Retinal pigment epithelial cell (primary cell): ENCODE measurements at places on chromosomes 5 and 9.

GRCh38 chr9:108244686-108245085 is 611.1 kb downstream of the ACTL7B start:
- no peak for DNase-seq

DNA sequence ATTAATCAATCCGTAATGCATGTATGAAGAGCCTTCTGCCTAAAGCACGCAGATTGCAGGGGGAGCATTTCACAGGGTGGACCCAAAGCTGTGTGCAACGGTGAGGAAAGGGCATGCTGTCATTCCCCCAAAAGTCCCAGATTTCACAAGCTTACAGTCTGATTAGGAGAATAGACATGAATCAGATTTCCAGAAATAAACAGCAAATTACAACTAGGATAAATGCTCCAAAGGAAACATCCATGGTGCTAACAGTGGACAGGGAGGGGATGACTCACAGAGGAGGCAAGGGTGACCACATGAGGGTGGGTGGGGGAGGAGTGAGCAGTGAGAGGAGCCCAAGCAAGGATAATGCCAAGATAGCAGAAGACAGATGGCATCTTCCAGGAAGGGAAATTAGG is 258.4 kb upstream of the TAS2R1 start:
- DNase-seq, result no peak

DNA sequence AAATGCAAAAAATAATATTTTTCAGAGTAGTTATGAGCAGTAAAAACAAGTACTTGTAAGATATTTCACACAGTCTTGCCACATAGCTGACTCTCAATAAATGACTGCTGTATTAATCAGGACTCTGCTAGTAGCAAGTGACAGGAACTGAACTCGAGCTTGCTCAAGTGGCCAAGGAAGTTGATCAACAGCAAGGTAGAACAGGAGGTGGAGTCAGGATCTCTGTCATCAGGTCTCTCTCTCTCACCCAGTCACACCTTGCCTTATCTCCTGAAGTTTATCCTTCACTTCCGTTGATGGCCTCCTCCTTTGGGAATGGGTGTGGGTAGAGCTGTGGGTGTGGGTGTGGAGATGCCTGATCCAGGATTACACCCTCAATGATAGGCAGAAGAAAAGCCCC is 107.0 kb downstream of the GPBP1 start:
- DNase-seq, result no peak

DNA sequence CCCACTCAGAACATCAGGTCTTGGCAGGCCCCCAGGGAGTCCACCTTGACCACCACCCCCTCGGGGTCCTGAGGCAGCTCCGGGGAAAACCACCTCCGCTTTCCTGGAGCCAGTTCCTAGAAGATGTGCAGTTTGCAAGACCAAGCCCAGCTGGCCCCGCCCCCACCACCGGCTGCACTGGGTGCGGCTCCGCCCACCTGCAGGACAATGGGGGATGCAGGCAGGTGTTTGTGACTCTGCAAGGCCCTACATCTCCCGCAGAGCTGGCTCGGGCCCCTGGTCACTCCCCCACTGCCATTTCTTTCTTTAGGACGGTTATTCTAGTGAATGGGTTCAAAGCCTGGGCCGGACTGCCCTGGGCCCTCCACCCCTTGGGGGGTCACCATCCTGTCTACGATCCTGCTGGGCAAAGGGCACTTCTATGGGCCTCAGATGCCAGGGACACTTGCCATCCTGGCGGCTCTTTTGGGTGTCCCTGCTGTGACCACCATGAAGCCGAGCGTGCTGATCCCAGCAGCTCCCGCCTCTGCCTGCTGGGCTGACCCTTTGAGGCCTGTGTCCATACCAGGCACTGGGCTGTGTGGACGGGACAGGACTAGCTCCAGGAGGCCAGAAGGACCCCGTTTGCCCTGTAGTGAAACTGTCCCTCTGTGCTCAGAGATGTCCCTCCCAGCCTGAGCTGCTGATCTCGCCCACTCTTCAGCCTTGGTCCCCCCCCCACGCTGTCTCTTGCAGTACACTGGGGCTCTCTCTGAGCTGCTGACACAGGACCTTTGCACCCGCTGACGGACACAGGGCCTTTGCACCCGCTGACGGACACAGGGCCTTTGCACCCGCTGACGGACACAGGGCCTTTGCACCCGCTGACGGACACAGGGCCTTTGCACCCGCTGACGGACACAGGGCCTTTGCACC is 5.9 kb upstream of the NACC2 start:
- DNase-seq, result no peak

GRCh38 chr5:53355316-53355715 is 125.1 kb upstream of the FST start:
- DNase-seq, result no peak

- no peak for DNase-seq
Measured at GRCh38 chr5:134451936-134452505, 40.3 kb upstream of the CDKN2AIPNL start.
